ENCODE measurements at places on chromosomes 1 and 21.

DNA sequence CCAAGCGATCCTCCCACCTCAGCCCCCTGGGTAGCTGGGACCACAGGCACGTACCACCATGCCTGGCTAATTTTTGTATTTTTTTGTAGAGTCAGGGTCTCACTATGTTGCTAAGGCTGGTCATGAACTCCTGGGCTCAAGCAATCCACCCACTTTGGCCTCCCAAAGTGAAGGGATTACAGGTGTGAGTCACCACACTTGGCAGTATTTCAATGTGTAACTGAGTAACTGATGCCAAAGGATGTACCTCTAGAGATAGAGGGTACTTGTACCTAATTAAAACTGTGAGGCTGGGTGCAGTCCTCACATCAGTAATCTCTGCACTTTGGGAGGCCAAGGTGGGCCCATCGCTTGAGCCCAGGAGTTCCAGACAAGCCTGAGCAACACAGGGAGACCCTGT lies 258.7 kb upstream of the DMRTA2 start:
- no peak for DNase-seq

DNA sequence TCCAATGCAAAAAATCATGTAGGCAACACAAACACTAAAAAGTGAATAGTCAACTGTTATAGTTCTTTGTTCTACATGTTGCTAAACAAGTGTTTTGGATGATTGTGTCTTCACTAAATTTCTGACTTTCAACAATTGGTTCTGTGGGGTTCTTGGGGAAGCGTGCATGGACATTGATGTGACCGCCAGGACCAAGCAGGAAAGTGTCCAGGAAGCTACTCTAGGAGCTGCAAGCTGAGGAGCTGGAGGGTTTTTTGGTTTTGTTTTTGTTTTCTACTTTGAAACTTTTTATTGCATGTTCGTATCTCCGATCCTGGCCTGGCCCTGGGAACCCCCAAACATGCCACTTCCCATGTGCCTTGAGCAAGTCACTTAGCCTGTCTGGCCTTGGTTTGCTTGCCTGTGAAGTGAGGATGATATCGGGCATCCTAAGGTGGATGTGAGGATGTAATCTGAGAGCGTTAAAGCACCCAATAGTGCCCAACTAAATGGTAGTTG lies 8.0 kb downstream of the TMPRSS3 start:
- DNase-seq = no peak

- no peak for DNase-seq
These were observed 11.4 kb downstream of the KCNJ6 start for GRCh38 chr21:37904856-37905255.

DNA sequence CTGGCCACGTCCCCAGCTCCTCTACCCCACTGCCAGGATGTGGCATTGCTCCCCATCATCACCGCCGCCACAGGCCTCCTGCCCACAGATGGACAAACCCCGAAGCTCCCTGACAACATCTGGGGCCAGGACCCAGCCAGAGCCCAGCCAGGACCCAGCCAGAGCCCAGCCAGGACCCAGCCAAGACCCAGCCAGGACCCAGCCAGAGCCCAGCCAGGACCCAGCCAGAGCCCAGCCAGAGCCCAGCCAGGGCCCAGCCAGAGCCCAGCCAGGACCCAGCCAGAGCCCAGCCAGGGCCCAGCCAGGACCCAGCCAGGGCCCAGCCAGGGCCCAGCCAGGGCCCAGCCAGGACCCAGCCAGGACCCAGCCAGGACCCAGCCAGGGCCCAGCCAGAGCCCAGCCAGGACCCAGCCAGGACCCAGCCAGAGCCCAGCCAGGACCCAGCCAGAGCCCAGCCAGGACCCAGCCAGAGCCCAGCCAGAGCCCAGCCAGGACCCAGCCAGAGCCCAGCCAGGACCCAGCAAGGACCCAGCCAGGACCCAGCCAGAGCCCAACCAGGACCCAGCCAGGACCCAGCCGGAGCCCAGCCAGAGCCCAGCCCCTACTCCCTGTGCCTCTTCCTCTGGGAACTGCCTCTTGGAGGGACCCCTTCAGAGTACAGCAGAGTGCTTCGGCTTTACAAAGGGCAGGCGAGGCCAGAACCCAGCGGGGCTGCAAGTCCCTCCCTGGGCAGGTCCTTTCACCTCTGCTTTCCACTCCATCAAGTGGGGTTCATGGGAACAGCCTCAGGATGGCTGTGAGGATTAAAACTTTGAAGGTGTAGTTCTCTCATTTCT lies 43.7 kb downstream of the DISP3 start:
- no peak for DNase-seq

- no peak for DNase-seq
These were observed 603.5 kb upstream of the ADAMTS5 start for GRCh38 chr21:27570306-27570868.

DNA sequence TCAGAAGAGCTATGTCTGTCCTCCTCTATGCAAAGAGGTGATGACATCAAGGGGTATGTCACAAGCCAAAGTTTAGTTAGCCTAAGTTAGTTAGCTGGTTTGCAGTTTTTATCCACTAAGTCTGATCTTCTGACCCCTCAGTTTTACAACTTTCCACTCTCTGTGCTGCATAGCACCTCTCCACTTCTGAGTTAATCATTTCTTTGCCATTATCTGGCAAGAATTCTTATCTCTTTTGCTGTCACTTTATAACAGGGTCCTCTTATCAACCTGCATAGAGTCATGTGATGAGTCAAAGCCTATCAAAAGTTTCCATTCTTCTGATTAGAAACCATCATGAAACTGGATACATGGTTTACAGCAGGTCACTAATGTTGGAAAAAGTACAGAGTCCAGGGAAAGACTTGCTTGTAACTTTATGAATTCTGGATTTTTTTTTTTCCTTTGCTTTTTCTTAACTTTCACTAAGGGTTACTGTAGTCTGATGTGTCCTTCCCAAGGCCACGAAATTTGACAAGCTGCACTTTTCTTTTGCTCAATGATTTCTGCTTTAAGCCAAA lies at the start of gene NR5A2:
TSS of gene NR5A2 (plus strand) at position 447 of the 560 bp plus-strand sequence. CDS start 138 bp downstream, outside the sequence.
- no peak for DNase-seq

DNA sequence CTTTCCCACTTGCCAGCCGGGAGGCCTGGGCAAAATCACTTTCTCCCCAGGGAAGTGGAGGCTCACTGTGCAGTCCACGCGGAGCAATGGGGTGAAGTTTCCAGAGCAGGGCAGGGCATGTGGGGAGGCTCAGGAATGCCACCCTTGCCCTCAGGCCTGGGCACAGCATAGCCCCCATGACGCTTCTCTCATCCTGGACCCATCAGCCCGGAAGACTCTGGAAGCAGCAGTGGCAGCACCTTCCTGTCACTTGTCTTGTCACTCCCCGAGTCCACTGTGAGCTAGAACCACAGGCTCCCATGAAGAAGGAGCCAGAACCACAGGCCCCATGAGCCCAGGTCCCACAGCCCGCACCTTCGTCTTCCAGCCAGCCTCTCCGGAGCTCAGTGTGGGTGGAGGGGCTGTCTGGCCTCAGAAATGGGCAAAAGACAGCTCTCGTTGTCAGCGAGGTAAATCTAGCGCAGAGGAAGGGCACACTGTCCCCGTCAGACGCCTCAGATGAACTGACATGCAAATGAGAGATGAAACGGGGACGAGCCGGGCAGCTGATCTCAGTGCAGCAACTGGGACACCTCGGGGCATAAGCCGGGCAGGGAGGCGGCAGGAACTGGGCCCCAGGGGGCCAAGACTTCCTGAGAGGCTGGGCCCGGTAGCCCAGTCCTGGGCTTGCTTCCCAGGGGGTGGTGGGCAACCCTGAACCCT lies 6.1 kb downstream of the PDE9A start:
- no peak for DNase-seq
